ENCODE measurements at places on chromosomes 12 and 14. TPM values are rescaled to one million over a fixed set of nuclear protein-coding genes. Genes with fewer than 3 reads are reported as not detected.

DNA sequence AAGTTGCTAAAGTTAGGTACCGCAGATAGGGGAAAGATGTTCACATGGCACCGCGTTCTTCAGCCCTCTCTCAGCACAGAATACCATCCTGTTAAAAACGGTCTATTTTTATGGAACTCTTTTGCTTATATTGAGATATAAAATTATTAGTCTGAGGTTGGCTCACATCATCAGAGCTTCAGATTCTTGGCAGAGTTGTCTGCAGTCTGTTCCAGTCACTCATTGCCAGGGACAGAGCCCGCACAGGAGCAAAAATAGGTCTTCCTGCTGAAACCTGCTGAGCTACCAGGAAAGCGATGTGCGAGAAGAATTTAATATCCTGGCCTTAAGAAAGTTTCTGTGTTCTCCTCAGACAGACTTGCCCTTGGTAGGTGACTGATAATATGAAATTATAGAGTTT is 249.8 kb downstream of the VRK1 start:
- DNase-seq = no peak
- no peaks in the 10 kb centered on the region for H3K27me3 ChIP-seq
- no peak overlapping the region for H3K4me3 ChIP-seq

- no peak overlapping the region for H3K4me3 ChIP-seq
- no peak overlapping the region for H3K27ac ChIP-seq
- no peaks in the 10 kb centered on the region for H3K4me1 ChIP-seq
- H3K27me3 ChIP-seq = no peaks in the 10 kb centered on the region
- H3K36me3 ChIP-seq = no peaks in the 10 kb centered on the region
- no peak for DNase-seq
Measured at GRCh38 chr14:34409721-34410120, 52.3 kb downstream of the SPTSSA start.

DNA sequence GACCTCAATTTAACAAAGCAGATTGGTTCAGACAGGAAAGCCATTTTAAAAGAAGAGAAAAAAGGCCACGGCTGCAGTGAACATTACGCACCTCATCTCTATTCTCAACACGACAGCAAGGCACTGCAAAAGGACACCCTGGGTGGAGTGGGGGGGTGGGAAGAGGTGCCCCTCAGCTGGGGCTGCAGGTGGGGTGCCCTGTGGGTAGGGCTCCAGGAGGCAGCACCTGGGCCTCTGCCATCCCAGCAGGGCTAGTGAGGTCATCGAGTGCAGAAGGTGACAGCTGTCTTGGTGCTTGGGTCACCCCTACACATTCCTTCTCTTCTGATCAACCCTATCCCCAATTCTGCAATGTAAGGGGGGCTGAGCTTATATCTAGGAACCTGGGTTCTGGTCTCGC is 142.9 kb upstream of the PRMT8 start:
- no peaks in the 10 kb centered on the region for H3K36me3 ChIP-seq
- no peaks in the 10 kb centered on the region for H3K4me1 ChIP-seq
- no peak overlapping the region for H3K27ac ChIP-seq
- H3K27me3 ChIP-seq = no peaks in the 10 kb centered on the region

The GPR132 gene
- 0.35 TPM for total RNA-seq

The ITGB7 gene
- 2.1 TPM for total RNA-seq

The EGLN3 gene
- total RNA-seq = 2.4 TPM

The SLC38A1 gene
- total RNA-seq = 25.4 TPM
